ENCODE measurements at places on chromosomes 7 and 10.

GRCh38 chr7:75722373-75722772 lies 16.4 kb downstream of the HIP1 start:
- DNase-seq, result no peak

DNA sequence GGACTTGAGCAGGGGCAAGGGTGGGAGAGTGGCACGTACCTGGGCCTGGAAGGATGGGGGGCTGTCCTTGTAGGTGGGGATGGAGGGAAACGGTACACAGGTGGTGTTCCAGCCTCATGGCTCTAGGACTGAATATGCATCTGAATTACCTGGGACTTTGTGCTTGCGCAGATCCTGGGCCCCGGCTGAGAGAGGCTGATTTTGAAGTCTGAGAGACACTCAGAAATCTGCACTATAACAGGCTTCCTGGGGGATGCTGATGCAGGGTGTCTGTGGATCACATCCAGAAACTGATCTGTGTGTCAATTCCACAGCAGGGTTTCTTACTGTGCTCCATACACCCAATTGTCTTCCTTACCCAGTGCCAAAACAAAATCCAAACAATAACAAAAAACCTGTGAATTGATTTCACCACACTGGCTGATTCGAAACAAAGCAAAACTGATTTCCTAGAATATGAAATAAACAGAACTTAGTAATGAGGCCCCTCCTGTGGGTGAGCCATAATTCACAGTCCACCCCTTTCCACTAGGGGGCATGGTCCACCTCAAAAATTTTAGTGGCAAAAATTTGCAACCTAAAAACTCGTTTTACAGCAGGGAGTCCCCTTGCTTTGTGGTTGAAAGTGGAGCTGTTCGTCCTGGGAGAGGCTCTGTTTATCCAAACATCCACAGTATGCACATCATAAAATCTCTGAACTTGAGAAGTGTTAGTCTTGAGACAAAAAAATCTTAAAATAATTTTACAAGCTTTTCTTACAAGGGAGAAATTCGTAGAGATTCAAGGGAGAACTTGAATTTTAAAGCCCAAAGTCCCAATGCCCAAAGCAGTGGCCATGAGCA lies 32.0 kb upstream of the PLEKHA1 start:
- peak; percentile 60 for DNase-seq

DNA sequence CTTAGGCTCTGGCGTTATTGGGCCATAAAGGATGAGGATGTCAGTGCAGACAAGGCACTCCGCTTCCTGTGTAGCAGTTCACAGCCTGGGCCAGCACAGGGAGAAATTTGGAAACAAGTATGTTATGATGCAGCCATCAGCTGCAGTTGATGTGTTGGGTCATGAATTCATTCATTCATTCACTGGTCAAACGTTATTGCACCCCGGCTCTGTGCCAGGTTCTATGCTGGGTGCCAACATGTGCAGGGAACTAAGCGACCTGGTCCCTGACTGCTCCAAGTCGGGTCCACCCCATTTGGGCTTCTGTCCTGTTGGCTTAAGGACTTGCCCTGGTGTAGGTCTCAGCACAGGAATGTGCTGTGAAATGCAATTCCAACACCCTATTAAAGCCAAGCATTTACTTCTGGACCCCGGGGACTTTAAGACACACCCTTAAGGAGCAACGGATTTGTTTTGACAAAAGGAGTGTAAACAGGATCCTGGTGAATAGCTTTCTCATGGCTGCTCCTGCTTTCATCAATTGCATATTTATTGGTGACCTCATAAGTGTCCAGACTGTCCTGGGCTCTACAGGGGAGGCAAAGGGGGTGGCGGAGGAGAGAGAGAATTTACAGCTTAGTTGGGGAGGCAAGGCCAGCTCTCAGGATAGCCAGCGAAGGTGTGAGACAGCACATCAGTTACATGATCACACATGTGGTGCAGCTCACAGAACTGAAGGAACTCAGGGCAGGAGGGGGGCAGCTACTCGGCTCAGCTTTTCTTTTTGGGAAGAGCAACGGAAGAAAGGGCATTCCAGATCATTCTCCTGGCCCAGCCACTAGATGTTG lies 158.6 kb downstream of the GRK5 start:
- no peak for DNase-seq

DNA sequence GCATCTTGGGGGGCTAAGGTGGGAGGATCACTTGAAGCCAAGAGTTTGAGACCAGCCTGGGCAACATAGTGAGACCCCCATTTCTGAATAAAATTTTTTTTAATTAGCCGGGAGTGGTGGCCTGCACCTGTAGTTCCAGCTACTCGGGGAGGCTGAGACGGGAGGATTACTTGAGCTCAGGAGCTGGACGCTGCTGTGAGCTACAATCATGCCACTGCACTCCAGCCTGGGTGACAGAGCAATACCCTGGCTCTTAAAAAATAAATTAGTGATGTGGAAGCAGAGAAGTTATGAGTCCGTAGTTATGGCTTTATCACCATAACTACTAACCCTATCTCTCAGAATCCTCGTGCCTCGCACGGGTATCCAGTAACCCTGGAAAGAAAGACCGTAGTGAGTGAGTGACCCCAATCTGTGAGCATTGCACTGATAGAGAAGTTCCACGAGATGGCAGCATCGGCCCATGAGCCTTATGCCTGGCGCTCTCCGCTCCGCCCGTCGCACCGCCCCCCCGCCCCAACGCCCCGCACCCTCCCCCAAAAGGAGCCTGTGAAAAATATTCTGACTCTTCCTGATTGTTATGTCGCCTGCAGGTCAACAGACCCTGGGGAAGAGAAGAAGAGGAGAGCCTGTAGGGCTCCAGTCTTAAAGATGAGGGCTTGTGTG lies 4.9 kb upstream of the SLC29A3 start:
- peak; percentile 58 for DNase-seq

DNA sequence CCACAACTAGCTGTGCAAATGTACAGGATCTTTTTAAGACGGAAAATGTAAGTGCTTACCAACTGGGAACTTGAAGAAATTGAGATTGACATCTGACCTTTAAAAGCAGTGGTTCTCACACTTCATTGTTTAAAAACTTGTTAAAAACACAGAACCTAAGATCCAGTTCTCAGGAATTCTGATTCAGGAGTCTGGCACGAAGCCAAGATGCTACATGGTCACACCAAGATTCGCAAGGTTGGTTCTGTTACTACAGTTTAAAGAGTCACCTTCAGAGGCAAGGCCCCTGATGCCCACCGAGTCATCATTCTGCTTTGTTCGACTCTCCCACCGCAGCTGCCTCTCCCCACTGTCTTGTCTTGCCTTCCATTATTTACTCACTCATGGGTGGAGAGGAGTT lies 113.3 kb downstream of the GLI3 start:
- DNase-seq, result no peak

- DNase-seq, result no peak
Observed at GRCh38 chr10:44776181-44776580, 135.0 kb upstream of the TMEM72 start.

- no peak for DNase-seq
Observed at GRCh38 chr10:81886939-81887338, 11.9 kb downstream of the NRG3 start.

GRCh38 chr10:21827308-21827707 lies 176.2 kb downstream of the DNAJC1 start:
- DNase-seq, result no peak

DNA sequence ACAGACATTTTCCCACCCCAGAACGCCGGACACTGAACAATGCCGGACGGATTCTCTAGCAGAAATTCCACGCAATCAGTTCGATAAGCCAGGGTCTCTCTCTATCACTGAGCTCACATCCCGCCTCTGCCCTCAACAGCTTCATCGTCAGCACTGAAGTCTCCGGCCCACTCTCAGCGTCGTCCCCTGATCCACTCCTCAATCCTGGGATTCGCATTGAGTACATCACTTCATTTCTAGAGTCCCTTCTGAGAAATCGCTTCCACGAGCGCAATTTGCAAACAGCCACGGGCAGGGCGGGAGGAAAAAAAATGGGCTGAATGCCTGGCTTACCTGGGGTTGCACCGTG lies 365 bp downstream of the YME1L1 start:
- DNase-seq, result peak; percentile 10

GRCh38 chr7:90720984-90721760 lies 125.1 kb downstream of the CDK14 start:
- peak; percentile 91 for DNase-seq

DNA sequence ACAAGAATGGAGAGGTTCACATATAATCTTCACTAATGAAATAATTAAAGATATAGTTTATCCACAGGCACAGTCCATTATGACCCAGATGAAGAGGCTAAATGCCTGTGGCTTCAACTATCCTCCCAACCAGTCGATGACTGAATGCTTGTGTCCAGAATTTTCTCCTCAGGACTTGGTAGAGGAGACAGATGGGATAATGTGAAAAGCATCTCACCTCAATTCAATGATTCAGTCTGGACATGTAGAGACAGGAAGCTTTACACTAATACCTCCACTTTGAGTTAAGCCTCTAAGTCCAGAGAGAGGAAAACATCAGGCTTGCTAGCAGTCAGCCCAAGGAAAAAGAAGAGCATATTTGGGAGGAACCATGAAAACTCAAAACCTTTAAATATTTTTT lies 59.1 kb upstream of the COL1A2 start:
- DNase-seq, result peak; percentile 45
